Progenitor cell of endocrine pancreas (in vitro differentiated cells): ENCODE measurements at places on chromosomes 3 and 15. TPM values are rescaled to one million over a fixed set of nuclear protein-coding genes. Genes with fewer than 3 reads are reported as not detected.

GRCh38 chr3:136621628-136622027 is 130.6 kb downstream of the STAG1 start:
- peaks cover 23% of the 10 kb centered on the region for H3K4me1 ChIP-seq
- no peak overlapping the region for H3K4me3 ChIP-seq
- H3K27ac ChIP-seq: no peak overlapping the region
- DNase-seq: no peak
- no peaks in the 10 kb centered on the region for H3K27me3 ChIP-seq
- H3K36me3 ChIP-seq: peaks cover 29% of the 10 kb centered on the region

DNA sequence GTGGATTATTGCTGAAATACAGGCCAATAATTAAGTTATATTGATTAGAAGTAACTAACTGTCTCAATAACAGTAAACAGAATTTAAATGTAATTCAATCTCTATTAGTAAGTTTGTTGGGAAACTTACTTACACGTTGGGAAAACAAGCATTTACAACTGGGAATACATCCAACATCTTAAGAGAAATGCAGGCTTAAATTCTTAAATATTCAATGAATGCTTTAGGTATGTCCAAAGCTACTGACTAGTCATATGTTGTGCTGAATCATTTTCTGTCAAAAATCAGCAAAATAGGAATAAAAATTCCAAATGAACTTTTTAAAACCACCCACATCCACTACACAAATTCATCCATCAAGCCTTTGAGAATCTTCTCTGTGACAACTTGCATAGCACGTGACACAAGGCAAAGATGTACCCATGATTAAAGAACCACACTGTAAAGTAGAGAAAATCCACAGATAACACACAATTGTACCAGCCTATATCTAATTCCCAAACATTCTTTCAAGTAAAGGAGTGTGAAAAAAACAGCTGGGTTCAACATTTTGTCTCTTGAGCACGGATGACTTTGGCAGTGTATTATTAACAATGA is 60.0 kb downstream of the NMNAT3 start:
- H3K4me3 ChIP-seq: no peak overlapping the region
- H3K4me1 ChIP-seq: no peaks in the 10 kb centered on the region
- H3K27ac ChIP-seq: no peak overlapping the region
- no peaks in the 10 kb centered on the region for H3K36me3 ChIP-seq
- no peak for DNase-seq
- no peaks in the 10 kb centered on the region for H3K27me3 ChIP-seq

DUSP7 gene
- total RNA-seq: 10.1 and 10.3 TPM in 2 replicates

EFCAB12 gene
- total RNA-seq: 6.6 and 6.8 TPM in 2 replicates

GRCh38 chr15:85580879-85581278 is 200.5 kb downstream of the AKAP13 start:
- H3K36me3 ChIP-seq: peaks cover 15% of the 10 kb centered on the region
- peaks cover 9% of the 10 kb centered on the region for H3K4me1 ChIP-seq
- no peak overlapping the region for H3K4me3 ChIP-seq

MUC4 gene
- 0.44 and 0.60 TPM in 2 replicates for total RNA-seq

DNA sequence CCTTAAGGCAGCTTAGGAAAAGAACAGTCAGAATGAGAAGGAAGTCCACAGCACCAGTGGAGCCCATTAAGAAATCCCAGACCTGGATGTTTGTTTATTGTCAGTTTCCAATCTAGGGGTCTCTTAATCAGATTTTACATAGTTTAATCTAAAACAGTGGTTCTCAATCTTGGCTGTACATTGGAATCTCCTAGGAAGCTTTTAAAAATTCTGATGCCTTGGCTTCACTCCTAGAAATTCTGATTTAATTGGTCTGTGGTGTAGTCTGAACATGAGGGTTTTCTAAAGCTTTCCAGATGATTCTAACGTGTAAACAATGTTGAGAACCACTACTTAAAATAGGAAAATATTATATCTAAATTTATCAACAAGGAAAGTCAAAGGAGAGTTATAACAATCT is 56.6 kb upstream of the SPRED1 start:
- H3K36me3 ChIP-seq: no peaks in the 10 kb centered on the region
- H3K4me1 ChIP-seq: peaks cover 1% of the 10 kb centered on the region
- DNase-seq: no peak
- H3K27me3 ChIP-seq: no peaks in the 10 kb centered on the region
- H3K27ac ChIP-seq: no peak overlapping the region

GRCh38 chr3:31488475-31489017 is 44.2 kb upstream of the STT3B start:
- no peaks in the 10 kb centered on the region for H3K27me3 ChIP-seq
- H3K4me3 ChIP-seq: no peak overlapping the region
- H3K4me1 ChIP-seq: peaks cover 22% of the 10 kb centered on the region
- H3K36me3 ChIP-seq: no peaks in the 10 kb centered on the region
- no peak for DNase-seq

GRCh38 chr15:92118936-92119325 is 265.4 kb downstream of the SLCO3A1 start:
- H3K27me3 ChIP-seq: no peaks in the 10 kb centered on the region
- peaks cover 36% of the 10 kb centered on the region for H3K4me1 ChIP-seq
- no peak for DNase-seq
- no peak overlapping the region for H3K27ac ChIP-seq

GRCh38 chr3:52037291-52037690 is 19.1 kb downstream of the DUSP7 start:
- H3K4me1 ChIP-seq: peaks cover 12% of the 10 kb centered on the region
- H3K36me3 ChIP-seq: no peaks in the 10 kb centered on the region
- no peak for DNase-seq
- H3K4me3 ChIP-seq: no peak overlapping the region
- H3K27ac ChIP-seq: no peak overlapping the region

- H3K27me3 ChIP-seq: peaks cover 62% of the 10 kb centered on the region
- no peaks in the 10 kb centered on the region for H3K36me3 ChIP-seq
- no peak overlapping the region for H3K27ac ChIP-seq
- DNase-seq: no peak
- peaks cover 1% of the 10 kb centered on the region for H3K4me1 ChIP-seq
These were observed 36.2 kb downstream of the SEMA5B start for GRCh38 chr3:122991236-122991985.

DNA sequence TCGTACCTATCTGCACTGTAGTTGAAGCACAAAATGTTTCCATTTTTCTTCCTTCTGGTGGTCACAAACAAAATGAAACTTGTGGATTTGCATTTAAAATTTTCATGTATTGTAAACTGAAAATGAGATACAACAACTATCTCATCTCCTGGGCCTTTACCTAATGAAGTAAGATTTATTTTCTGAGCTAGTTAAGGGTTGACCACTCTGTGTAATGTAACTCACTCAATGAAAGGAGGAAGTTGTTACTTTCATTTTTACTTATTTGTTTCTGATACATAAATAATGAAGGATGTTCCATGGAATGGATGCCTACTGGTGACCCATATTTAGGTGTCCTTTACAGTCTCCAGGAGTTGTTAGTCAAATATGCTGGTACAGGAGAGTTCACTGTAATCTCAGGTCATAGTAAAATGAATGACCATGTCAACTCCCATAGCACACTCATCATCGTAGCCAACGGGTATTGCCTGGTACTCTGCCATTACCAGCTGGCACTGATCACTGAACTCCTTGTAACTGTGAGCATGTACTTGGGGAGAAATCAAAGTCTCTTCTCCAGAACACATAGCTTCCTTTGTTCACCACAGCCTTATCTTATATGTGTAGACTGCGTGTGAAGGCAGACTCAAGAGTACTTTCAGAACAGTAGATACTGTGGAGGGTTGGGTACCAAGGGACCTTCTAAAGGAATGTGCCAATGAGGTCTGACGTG is 474.2 kb upstream of the ROBO2 start:
- H3K27me3 ChIP-seq: no peaks in the 10 kb centered on the region
- H3K4me3 ChIP-seq: no peak overlapping the region
- no peaks in the 10 kb centered on the region for H3K4me1 ChIP-seq
- no peaks in the 10 kb centered on the region for H3K36me3 ChIP-seq

AADACL2 gene
- total RNA-seq: not detected in 2 replicates

DNA sequence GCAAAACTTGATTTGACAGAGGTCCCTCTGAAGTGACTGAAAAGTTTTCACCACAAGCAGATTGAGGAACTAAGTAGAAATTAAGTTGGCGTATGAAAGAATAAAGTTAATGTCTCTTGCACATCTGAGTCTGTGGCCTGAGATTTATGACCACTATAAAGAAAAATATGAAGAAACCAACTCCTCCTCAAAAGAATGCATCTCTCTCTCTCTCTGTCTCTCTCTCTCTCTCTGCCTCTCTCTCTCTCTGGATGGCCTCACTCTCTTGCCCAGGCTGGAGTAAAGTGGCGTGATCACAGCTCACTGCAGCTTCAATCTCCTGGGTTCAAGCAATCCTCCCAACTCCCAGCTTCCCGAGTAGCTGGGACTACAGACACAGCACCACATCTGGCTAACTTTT is 55.2 kb downstream of the RPL22L1 start:
- peaks cover 45% of the 10 kb centered on the region for H3K27me3 ChIP-seq
- H3K4me3 ChIP-seq: no peak overlapping the region
- no peaks in the 10 kb centered on the region for H3K36me3 ChIP-seq
- peaks cover 11% of the 10 kb centered on the region for H3K4me1 ChIP-seq
- H3K27ac ChIP-seq: no peak overlapping the region
- no peak for DNase-seq

DNA sequence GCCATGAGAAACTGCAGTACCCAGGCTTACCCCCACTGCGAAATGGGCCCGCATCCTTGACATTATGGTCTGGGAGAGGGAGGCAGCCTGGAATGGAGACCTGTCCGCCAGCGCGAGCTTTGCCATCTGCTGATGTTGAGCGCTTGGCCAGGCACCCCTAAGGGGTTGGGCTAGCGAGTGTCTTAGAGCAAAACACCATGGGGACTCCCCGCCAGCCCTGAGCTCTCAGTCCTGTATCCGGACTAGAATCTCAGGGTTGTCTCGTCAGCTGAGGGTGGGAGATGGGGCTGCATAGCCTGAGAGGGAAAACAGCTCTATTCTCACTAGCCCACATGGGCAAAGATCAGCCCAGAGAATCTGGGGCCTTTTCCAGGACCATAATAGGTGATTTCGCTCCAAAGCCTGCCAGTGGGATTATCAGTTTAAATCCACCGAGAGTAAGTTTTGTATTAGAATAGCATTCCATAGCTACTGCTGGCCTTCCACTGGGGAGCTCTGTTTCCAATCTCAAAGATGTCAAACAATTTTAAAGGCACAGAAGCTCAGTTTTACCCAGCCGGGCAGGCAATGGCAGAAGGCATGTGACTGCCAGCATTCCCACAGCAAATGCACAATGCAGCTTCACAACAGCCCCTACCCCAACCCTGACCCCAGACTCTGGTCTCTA is 167.5 kb upstream of the TPM1 start:
- no peak overlapping the region for H3K27ac ChIP-seq
- no peaks in the 10 kb centered on the region for H3K4me1 ChIP-seq
- H3K36me3 ChIP-seq: no peaks in the 10 kb centered on the region
- H3K27me3 ChIP-seq: peaks cover 12% of the 10 kb centered on the region
- no peak overlapping the region for H3K4me3 ChIP-seq
- no peak for DNase-seq

MESP2 gene
- total RNA-seq: not detected in 2 replicates

KY gene
- total RNA-seq: not detected in 2 replicates

KIF15 gene
- 17.0 and 21.4 TPM in 2 replicates for total RNA-seq

- H3K4me1 ChIP-seq: peaks cover 11% of the 10 kb centered on the region
- no peaks in the 10 kb centered on the region for H3K36me3 ChIP-seq
- peak overlapping the region; percentile 65 for H3K27ac ChIP-seq
- no peak overlapping the region for H3K4me3 ChIP-seq
These were observed 209.8 kb upstream of the ZPLD1 start for GRCh38 chr3:102225005-102225404.

GRCh38 chr3:170953736-170954135 is 45.3 kb upstream of the EIF5A2 start:
- peak overlapping the region; percentile 43 for H3K27ac ChIP-seq
- no peaks in the 10 kb centered on the region for H3K27me3 ChIP-seq
- no peak overlapping the region for H3K4me3 ChIP-seq
- DNase-seq: no peak
- no peaks in the 10 kb centered on the region for H3K36me3 ChIP-seq

DNA sequence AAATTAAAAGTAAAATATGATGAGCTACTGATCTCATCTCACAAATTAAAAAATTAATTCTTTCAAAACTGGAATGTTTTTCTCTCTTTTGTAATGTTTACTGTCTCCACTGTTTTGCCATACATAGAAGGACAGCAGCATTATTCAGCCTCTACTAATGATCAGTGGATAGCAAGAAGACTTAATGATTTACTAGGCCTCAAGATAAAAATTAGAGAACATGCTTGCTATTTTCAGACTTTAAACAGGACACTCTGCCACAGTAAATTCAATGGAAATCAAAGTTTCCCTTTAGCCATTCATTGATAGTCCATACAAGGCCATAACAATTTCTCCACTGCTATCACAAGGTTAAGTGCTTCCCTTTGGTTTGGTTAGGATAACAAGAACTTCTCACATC is 129.4 kb downstream of the TMCC1 start:
- peak overlapping the region; percentile 14 for H3K27ac ChIP-seq
- no peak overlapping the region for H3K4me3 ChIP-seq
- no peaks in the 10 kb centered on the region for H3K27me3 ChIP-seq
- peaks cover 14% of the 10 kb centered on the region for H3K4me1 ChIP-seq
